Activated CD8-positive, alpha-beta memory T cell treated with anti-CD3 and anti-CD28 coated beads for 4 hours (primary cell): ENCODE measurements at places on chromosomes 4 and X.

DNA sequence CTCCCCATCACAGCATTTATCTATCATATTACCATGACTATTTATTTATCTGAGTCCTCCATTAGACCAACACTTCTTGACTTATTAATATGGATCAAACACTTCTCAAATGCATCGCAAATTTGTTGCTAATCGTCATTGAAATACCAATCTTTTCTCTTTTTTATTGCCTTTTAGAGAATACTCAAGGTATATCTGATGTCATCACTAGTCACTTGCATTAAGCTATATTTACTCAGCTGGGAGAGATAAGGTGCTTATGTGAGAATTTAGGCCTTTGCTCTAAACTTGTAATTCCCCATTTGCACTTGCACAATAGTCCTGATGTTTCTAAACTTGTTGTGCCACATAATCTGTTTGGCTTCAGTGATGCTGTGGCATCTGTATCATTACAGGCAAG lies 95.0 kb downstream of the RASGEF1B start:
- DNase-seq = no peak

DNA sequence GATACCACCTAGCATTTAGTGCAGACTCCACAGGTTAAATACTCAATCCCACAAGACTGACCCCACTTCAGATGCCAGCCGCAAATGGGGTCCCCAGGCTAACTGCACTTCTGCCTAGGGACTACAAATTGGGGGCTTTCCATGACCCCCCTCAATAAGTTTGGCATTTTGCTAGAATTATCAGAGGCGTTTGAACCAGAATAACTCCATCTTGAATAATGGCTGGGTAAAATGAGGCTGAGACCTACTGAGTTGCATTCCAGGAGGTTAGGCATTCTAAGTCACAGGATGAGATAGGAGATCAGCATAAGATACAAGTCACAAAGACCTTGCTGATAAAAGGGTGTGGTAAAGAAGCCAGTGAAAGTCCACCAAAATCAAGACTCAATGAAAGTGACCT lies 15.1 kb downstream of the RELL1 start:
- no peak for DNase-seq

DNA sequence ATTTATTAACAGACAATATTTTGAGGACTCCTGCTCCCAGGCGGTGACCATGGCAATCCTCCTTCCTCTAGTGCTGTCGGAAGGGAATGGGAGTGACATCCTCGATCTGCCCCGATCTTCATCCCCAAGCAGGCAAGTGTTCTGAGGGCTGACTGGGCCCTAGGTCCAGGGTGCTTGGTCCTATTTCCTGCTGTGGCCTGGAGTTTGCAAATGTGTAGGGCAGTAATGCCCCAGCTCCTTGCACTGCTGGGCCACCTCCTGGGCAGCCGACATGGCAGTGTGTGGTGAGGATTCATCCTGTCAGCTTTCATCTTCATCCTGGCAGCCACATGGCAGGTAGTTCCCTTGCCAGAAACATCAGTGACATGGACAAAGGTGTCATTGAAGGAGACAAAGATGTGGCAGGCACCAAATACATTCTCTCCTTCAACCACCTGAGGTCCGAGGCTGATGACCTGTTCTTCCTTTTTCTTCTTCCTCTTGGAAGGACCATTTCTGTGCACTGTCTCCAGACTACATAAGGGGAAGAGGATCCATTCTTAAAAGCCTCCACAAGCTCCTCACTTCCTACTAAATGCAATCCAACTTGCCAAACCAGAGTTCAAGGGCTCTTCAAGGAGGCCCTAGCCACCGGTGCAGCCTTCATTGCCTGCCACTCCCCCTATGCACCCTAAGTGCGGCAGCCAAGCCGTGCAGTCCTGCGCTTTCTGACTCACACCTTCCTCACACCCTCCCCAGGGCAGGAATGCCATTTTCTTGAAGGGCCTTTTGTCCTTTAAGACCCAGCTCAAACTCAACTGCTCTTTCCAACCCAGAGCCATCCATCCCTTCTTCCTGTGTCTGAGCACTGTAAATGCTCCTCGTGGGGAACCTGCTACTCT lies 65.7 kb downstream of the TMEM154 start:
- DNase-seq = no peak

GRCh38 chrX:119488749-119489148 lies 20.5 kb downstream of the SLC25A5 start:
- DNase-seq = no peak

DNA sequence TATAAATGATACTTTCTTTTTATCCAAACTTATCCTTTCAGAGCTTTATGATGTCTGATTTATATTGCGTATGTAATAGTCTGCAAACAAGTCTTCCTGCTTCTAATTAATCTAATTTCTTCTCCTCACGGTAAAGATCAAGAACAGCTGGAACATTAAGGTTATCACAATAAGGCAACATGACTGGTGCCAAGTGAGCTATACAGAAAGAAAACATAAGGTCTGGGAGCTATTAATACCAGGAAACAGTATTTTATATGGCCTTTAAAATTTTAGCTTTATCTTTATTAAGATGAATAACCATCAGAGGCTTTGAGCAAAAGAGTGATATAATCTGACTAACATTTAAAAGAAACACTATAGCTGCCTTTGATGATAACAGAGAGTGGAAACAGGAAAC lies 28.7 kb upstream of the CABS1 start:
- no peak for DNase-seq

DNA sequence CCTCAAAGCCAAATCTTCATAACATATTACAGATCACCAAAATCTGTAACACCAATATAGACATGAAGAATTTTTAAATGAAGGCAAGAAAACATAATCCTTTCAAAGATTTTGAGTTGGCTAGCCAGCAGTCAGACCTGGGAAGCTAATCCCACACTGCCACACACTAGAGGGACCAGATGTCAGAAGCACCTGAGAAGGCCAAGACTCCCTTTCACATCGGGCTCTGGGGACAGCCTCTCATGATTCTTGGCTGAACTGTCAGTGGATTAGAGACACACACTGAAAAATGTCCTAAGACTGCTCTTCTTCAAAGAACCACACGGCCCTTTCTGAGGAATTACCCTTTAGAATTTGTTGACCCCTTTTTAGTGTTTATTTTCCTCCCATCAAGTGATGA lies 28.2 kb upstream of the SPATA4 start:
- DNase-seq = no peak

DNA sequence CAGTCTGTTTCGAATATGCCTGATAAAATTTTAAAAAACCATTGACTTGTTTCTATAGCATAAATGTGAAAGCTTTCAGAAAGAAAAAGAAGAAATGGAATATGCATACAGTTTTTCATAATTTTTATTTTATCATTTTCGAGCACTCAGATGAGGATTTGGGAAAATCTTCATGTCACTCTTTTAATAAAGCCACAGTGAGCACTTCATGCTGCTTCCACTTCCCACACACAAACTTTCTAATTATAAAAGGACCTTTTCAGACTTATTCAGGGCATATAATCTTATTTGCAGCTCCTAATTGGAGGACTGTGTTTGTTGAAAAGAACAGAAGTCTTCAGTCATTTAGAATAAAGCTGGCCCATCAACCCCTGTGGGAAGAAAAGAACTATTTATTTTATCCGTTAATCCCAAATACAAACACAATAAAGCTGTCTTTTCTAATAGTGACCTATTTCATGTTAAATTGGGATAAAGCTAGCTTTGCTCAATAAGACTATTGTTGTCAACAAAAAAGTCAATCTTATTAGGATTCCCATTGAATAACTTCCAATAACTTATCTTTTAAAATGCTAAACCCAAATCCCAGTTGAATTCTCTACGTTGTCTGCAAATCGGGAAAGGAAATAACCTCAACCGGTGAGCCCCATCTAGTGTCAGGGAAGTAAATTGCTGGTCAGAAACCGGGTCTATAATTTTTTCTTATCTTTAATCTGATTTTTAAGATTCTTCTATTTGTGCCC lies 211.5 kb downstream of the PDGFRA start:
- no peak for DNase-seq

DNA sequence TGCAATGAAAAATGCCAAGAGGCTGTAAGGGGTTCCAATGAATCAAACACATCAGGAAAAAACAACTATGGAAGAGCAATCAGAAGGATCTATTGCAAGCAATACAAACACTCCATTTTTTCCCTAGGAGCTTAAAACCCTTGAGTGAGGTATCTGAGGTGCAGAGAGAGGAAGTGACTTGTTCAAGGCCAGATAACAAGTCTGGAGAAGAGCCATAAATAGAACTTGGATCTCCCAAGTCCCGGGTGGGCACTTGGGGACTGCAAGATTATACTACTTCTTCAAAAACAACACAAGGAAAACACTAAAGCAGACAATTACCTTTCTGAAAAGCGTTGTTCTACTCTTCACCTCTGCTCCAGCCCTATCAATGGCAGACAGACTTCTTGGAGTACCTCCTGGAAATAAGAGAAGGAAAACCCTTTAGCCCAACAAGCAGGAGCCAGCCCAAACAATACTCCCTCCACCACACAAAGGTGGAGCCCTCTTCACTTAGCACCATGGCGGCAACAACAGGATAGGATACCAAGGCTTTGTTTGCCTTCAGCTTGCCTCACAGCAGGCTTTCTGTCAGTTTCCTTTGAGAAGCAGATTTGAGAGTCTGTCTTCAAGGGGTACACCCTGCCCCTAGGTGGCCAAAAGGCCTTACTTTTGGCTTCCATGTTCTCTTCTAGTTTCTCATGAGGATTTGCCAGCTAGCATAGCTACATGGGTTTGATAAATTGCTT lies 26.0 kb downstream of the AIFM1 start:
- DNase-seq = no peak

DNA sequence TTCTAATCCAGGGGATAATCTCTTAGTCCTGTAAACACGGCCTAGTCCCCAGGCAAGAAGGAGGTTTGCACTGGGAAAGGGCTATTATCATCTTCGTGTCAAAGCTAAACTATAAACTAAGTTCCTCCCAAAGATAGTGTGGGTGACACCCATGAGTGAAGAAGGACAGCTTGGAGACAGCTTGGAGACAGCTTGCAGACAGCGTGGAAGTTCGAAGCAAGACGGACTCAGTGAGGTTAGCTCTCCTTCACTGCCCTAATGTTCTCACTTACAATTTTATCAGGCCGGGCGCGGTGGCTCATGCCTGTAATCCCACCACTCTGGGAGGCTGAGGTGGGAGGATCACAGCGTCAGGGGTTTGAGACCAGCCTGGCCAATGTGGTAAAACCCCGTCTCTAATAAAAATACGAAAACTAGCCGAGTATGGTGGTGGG lies 19.2 kb upstream of the PLCXD1 start:
- no peak for DNase-seq

DNA sequence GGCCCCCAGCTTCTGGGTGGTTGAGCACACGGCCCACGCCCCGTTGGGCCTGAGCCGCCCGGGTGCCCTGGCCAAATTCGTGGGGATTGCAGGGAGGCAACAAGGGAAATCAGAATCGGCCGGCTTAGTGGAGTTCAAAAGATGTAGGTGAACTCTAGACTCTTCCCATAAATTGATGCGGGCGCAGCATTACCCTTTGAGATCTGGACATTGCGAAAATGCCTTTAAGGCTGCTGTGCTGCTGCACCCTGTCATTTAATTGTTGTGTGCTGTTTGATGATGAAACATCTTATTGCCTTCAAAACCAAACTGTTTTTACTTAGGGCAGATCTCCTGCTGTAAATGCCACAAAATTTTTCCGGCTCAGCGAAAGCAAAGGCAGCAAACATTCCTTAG lies 409 bp upstream of the MPP1 start:
- no peak for DNase-seq

DNA sequence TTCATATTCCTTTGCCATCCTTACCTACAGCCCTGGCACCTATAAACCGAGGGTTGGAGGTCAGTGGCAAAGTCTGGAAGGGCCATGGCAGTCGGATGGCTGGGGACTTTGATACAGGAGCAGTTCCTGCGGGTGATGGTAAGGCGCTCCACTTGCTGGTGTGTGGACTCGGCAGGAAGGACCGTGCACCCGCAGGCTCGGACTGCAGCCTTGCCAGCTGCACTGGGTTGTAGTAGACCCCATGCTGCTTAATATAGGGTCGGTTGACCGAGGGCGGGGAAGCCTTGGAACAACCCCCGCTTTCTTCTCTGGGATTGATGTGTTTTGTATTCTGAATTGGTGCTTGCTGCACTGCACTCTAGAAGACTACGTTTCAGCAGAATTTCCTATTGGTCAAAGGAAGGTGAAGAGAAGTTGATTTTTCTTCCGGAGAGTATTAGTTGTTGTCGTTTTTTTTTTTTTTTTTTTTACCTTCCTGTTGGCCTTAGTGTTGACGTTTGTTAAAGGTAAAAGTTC lies 638 bp downstream of the BLTP1 start:
- no peak for DNase-seq

GRCh38 chr4:30956916-30957315 lies 236.7 kb downstream of the PCDH7 start:
- DNase-seq = no peak

- no peak for DNase-seq
Measured at GRCh38 chr4:47933840-47934239, 19.5 kb upstream of the NFXL1 start.

- no peak for DNase-seq
Measured at GRCh38 chr4:55887594-55887993, 34.1 kb downstream of the EXOC1 start.

DNA sequence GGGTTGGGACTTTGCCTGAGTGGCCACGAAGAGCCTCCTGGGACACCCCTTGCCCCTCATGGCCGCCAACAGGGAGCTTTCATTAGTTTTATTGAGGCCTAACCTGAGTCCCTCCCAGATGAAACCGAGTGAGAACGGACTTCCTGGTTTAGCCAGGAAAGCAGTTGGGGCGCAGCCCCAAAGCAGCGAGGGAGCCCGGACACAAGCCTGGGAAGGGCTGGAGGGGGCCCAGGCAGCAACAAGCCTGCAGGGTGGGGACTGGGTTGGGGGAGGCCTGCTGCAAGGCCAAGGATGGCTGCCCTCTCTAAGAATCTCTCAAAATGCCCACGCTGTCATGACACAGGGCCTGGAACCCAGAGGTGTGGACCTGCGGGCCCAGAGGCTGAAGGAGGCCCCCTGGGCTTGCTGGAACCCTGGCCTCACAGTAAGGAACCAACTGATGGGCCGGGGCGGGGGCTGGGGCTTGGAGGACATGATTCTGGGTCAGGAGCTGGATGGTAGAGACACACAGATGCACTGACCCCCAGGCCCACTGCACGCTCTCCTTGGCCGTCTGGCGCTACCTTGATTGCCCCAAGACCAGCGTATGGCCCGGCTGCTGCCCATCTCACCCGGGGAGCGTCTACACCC lies 5.8 kb downstream of the HMX1 start:
- no peak for DNase-seq

DNA sequence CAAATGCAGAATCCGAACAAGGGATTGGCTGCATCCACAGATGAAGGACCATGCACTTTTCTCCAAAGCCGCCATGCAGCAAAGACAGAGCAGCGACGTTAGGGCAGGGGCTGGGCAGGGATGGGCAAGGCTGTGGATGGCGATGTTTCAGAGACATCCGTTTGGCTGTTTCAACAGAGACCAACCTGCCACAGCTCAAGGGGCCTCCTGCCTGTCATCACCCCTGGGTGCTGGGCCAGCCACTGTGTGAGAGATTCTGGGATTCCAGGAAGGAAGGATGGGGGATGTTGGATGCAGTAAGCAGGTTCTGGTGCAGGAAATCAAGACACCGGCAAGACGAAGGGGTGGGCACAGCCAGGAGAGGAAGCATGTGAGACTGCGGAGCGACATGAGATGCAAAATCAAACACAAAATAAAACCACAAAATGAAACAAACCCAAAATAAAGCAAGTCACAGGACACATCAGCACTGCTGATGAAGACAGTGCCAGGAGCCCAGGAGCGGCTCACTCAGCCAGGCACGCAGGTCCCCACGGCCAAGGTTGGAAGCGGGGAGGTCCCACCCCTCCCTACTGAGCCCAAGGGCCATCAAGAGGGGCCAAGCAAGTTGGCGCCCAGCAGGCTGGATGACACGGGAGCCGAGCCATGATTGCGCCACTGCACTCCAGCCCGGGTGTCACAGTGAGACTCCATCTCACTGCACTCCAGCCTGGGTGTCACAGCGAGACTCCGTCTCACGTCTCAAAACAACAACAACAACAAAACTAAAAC lies 68.1 kb downstream of the FAM53A start:
- no peak for DNase-seq
